ENCODE measurements at places on chromosomes 6 and 20. TPM values are rescaled to one million over a fixed set of nuclear protein-coding genes. Genes with fewer than 3 reads are reported as not detected.

GRCh38 chr6:31850765-31851484 is 11.7 kb downstream of the NEU1 start:
- no peak for DNase-seq

DNA sequence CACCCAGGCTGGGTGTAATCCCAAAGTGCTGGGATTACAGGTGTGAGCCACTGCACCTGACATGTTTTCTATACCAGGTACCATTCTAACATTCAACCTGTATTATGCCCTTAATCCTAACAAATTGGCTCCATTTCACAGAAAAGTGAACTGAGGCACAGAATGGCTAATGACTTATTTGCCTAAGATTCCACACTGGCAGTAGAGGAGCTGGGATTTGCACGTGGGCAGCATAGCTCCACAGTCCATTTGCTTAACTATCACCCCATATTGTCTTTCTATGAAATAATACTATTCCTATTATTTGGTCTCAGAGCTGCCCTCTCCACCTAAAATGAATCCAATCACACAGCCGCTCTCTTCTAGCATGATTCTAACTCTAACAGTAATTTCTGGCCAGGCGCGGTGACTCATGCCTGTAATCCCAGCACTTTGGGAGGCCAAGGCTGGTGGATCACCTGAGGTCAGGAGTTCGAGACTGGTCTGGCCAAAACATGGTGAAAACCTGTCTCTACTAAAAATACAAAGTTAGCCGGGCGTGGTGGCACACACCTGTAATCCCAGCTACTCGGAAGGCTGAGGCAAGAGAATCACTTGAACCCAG is 23.3 kb upstream of the MYMX start:
- no peak for DNase-seq

GRCh38 chr20:63836458-63837344 is 5.6 kb upstream of the ZBTB46 start:
- no peak for DNase-seq

GRCh38 chr6:14710421-14710820 is 535.4 kb upstream of the JARID2 start:
- no peak for DNase-seq

DNA sequence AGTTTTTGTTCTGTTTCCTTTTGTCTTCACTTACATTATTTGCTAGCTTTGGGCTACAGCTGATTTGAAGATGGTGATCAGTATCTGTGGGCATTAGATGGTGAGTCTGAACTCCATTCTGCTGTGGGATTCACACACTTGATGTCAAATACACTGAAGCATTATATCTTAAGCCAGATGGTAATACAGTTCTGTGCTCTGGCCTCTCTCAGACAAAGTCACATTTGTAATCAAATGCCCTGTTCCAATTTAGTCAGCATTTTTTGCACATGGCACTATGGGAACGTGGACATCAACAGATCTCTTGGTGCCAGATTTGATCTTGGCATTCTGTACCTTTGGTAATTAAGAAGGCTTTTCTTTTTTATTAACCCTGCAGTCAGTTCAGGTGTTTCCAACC is 56.0 kb downstream of the SASH1 start:
- DNase-seq: no peak

GRCh38 chr6:159252955-159253508 is 83.8 kb downstream of the FNDC1 start:
- DNase-seq: peak; percentile 28

DNA sequence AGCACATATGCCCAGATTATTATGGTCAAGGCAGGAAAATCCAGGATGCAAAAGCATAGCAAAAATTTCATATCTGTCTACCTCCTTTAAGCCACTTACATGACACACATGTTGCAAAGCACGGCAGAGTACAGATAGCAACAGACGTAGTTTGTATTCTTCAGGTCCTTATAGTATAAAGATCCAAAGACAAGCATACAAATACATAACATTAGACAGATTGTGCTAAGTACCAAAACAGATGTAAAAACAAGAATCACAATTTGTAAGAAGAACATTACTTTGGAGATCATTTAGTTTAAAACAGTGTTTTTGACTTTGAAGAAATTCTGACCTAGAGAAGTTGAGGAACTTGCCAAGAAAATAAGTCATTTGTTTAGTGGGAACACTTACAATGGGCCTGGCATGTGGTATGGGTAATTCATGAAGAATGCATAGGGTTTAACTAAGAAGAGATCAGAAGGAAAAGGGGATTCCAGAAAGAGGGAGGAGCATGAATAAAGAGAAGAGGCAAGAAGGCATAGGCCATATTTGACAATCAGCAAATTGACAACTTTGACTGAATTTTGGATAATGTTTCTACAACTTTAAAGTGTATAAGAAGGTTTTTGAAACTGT is 30.6 kb upstream of the LMBRD1 start:
- peak; percentile 40 for DNase-seq

DNA sequence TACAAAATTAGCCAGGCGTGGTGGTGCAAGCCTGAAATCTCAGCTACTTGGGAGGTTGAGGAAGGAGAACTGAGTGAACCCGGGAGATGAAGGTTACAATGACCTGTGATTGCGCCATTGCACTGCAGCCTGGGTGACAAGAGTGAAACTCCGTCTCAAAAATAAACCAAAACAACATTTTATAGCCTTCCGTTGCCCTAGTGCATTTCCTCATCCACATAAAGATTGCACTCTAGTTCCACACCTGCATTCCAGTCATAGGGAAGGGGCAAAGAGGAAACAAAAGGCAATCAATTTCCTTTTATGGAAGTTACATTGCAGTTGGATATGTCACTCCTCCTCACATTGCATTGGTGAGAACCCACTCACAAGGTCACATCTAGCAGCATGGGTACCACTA is 182.7 kb upstream of the ARG1 start:
- no peak for DNase-seq

GRCh38 chr6:142960098-142960497 is 15.1 kb upstream of the HIVEP2 start:
- no peak for DNase-seq

DNA sequence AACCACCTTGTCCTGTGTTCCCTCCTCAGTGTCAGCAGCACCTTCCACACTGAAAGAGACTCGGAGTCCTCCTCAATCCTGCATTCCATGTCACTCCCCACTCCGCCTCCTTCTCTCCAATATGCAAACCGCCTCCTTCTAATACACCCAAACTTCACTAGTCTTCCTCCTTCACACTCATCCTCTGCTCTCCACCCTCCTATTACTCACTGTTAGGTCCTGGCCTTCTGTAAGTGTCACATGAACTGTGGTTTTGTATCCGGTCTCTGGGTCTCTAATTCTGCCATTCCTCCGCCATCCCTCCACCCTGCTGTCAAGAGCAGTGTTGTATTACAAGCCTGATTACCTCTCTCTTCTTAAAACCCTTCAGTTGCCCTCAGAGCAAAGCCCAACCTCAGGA is 200.5 kb upstream of the CDYL start:
- DNase-seq: no peak

DNA sequence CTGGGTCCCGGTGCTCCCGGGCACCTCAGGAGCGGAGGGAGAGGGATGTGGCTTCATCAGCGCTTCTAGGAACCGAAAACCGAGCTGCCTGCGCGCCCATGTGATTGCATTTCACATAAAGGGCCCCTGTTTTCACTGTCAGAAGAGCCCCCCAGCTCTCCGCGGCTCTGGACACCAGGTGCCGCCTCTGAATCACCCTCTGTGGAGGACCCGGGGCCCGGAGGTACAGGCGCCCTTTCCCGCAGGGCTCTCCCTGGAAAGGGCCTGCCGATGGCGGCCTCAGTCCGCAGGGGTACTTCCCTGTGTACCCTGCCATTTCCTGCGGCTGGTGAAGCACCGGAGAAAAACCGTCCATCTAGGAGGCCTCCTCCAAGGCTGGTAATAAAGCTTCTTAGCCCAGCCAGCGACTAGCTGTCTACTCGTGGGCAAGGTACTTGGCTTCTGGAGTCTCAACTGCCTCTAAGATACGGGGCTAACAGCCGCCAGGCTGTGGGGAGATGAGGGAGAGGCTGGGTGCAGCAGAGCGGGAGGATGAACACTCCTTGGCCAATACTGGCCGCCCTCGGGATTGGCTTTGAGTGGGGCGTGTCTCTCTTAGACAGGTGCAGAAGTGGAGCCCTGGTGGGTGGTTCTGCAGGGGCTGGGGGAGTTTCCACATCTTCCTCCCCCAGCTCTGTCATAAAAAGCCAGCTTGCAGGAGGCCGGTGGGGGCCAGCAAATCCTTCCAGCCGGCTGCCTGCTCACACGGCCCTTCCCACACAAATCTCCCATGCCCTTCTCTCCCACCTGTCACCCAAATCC is 1.6 kb downstream of the PPP1R16B start:
- DNase-seq: no peak

DNA sequence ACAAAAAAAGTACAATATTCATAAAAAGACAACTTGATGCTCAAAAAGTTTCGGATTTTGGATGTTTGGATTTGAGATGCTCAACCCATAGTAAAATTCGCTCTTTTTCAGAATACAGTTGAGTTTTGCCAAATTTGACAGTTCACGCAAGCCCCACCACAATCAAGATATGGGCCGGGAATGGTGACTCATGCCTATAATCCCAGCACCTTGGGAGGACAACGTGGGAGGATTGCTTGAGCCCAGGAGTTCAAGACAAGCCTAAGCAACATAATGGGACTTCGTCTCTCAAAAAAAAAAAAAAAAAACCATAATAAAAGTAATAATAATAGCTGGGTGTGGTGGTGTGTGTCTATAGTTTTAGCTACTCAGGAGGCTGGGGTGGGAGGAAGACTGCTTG is 51.3 kb downstream of the PHF20 start:
- no peak for DNase-seq

DNA sequence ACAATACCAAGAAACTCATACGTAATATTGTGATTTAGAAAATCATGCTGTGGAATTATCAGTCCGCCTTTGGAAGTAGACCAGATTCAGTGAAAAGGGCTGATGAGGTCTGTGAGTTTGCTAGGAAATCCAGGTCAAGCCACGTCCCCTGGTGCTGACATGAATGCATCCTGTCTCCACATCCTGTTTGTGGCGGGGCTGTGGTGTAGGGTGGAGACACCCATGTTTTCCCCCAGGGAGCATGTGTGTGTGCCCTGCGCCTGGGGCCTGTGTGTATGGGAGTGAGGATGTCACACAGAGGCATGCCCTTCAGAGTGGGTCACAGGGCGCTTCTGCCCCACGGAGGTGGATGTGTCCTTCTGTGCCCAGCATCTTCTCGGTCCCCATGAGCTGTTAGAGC is 109.1 kb downstream of the SASH1 start:
- no peak for DNase-seq

DNA sequence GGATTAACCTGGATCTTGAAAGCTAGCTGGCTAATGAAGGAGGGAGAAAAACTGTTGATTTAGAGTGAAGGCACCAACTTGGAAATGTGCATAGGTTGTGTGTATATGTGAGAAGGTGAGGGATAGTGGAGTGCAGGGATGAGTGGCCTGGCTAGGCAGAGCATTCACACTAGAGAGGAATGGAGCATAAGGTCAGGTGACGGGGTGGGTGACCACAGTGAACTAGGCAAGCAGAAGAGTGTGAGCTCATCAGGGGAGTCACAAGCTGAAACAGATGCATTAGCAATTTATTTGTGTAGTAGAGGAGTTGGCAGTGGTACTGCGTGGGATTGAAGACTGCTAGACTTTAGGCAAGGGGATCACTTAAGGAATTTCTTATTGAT is 10.5 kb downstream of the ANKRD66 start:
- peak; percentile 58 for DNase-seq

DNA sequence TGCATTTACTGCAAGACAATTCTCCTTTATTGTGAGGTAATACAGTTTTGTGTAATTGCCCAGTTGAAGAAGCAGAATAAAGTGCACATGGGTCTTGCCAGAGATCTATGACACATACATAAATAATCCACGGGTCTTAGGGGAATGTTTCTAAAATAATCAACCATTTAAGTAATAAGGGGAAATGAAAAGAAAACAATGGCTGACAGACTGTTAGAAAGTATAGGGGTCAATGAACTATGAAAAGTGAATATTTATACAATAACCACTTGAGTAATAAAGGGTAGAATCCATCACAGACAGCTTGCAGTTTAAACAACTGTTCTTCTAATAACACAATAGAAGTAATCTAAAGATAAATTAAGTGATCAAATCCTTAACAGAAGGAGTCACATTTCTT is 477.2 kb downstream of the EYS start:
- DNase-seq: no peak

- no peak for DNase-seq
These were observed 111.1 kb downstream of the FOXC1 start for GRCh38 chr6:1720620-1721322.

DNA sequence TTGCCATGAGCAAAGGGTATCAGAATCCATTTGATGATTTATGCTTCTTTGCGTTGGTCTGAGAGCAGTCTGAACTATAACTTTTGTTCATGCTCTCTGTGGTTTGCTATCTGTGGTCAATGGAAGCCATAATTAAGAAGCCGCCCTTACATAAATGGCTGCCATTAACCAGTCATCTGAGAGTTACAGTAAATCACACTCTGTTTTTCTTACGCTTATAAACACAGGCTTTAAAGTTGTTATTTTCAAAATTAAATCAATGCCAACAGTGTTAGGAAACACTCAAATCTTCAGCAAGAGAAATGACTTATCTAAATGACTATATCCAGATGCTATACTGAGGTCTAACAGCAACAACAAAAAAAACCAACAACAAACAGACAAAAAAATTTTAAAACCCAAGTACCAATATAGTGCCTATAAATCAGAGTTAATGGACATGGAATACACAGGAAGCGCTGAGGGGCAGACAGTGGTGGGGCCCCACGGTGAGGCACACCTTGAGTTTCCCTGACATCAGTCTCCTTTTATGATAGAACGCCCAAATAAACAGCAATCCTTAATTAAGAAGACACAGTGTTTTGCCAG is 108.0 kb upstream of the C6orf118 start:
- no peak for DNase-seq

- DNase-seq: no peak
These were observed 22.3 kb downstream of the QKI start for GRCh38 chr6:163436843-163437242.

DNA sequence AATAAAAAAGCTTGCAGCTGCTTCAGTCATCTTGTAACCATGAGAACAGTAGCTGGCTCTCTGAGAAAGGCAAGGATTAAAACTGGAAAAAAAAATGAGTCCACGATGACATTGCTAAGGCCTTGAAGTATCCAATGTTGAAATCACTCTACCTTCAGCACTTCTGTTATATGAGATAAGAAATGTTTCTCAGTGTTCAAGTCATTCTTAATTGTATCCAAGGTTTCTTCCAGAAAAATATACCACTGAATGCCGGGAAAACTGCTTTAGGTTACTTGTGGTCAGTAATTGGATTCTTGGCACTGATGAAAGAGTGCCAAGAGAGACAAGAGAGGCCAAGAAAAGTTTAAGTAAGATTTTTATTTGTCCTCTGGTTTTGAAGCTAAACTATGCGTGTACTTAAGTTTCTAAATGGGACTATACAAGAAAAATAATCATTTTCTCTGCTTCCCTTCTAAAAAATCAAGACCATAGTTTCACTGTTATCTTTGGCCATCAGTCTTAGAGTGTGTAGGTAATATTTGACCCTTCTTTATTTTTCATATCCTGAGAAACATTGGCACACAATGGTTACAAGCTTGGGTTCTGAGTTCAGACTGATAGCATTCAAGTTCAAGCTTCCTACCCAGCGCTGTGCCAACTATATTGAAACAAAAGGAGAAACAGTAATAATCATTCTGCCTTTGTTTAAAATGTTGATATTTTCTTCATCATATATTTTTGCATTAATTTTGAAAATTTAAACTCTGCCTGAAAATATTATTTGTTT is 84.6 kb downstream of the TRDN start:
- no peak for DNase-seq

The SRMS gene
- not detected for total RNA-seq

The DEFB124 gene
- not detected for total RNA-seq

The RAD21L1 gene
- 0.10 TPM for total RNA-seq

The REM1 gene
- total RNA-seq: not detected

The TCFL5 gene
- 25.4 TPM for total RNA-seq

The LY6G5C gene
- total RNA-seq: not detected

The BPIFB4 gene
- total RNA-seq: not detected

The IYD gene
- total RNA-seq: 0.03 TPM
